Panc1 (cell line): ENCODE measurements at places on chromosomes 2 and 18.

DNA sequence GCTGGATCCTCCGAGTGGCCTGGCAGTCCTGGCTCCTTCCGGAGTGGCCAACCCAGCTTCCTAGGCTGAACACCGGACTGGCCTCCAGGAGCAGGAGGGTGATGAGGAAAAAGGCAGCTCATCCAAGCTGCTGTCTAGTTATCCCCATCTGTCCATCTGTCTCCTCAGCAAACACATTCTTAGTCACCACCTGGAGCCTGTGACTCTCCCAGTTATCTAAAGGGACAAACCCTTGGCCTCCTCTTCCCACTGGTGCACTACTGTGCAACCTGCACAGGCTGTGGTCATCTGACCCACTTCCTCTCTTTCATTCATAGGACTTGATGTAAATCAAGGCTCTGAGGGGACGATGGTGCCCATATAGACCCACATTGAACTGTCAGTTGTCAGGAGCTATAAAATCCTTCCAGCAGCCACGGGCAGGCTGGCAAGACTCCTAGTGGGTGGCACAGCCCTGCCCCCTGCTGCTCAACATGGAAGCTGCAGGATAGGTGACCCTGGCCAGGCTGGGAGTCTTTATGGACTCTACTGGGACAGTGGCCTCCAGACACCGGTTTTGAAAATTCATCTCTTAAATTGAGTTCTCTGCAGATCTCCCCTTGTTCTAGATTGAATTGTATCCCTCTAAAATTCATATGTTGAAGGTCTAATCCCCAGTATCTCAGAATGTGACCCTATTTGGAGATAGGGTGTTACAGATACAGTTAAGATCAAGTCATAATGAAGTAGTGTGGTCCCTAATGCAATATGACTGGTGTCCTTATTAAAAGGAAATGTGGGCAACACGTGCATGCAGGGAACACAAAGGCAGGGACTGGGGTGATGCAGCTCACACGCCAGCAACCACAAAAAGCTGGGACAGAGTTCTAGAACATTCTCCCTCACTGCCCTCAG is 29.3 kb upstream of the DUSP2 start:
- DNase-seq, result peak; percentile 45

- no peak for DNase-seq
These were observed 130.5 kb upstream of the SLC1A4 start for GRCh38 chr2:64858541-64859311.

GRCh38 chr2:35160871-35161270 is 1194.7 kb upstream of the CRIM1 start:
- no peak for DNase-seq

DNA sequence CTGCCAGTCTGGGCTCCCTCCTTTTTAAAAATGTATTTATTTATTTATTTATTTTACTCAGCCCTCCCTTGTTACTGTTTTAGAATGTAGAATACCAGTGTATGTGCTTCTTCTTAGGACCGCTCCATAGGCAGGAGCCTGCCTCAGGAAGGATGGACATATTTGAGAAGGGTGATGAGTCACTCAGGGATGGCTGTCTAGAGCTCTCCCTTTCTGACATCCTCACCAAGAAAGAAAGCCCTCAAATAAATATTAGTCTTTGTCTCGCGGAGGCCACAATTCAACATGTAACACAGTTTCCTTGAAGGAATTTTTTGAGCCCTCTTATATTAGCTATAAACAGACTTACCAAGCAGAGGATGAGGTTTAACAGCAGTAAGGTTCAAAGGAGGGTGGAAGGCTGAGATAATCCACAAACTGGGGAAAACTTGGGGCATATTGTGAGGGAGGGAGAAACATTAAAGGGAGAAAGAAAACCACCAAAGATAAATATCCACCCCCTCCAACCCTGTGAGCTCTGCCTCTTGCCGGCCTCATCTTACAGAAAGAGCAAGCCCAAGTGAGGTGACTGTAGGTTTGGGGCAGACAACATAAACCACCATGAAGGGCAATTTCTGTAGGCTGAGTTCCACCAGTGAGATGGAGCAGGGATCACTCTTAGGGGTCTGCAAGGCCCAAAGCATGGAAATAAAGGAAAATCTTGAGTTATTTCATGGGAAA is 163.4 kb downstream of the LRRTM1 start:
- no peak for DNase-seq

DNA sequence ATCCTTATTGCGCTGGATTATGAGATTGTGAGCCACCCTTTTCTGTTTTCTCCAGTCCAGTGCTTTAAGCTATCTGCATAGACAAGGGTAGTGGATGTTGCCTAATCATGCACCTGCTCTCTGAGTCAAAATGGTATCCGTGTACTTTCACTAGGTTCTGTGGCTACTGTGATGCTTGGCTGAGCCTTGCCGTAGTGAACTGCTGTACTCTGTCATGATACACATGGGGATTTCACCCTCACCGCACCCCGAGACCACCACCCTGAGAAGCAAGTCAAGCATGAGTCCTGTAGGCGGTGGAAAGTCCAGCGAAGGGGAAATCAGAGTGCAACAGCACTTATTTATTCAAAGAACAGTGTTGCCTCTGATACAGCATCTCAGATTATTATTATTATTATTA is 55.0 kb downstream of the ARHGAP25 start:
- no peak for DNase-seq

- no peak for DNase-seq
These were observed at the start of gene IL1RN for GRCh38 chr2:113126845-113127645. Gene IL1RN, plus strand, starts transcription at chr2:113127598. Its CDS starts 27 bp downstream, at chr2:113127625.

GRCh38 chr2:177334940-177335543 is 57.5 kb upstream of the AGPS start:
- DNase-seq, result no peak

GRCh38 chr2:241841181-241842066 is 17.3 kb downstream of the PDCD1 start:
- DNase-seq, result no peak

DNA sequence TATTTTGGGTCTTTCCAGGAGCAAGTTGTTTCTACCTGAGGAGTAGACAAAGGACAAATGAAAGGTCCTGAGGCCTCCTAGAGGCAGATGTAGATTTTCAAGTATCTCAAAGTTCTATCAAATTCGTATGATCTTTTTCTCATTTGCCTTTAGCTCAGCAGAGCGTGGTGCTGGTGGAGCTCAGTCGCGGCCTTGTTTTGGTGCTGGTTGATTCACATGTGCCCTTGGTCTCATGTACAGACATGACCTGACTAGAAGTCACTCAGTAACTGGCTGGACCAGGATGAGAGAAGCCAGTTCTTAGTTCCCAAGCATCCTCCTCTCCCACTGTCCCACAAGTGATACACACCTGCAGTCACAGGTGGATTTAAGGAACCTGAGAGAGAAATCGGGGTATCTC is 264.0 kb downstream of the PRKCE start:
- no peak for DNase-seq

GRCh38 chr2:102321941-102322719 is 10.8 kb downstream of the IL1RL1 start:
- DNase-seq, result no peak

DNA sequence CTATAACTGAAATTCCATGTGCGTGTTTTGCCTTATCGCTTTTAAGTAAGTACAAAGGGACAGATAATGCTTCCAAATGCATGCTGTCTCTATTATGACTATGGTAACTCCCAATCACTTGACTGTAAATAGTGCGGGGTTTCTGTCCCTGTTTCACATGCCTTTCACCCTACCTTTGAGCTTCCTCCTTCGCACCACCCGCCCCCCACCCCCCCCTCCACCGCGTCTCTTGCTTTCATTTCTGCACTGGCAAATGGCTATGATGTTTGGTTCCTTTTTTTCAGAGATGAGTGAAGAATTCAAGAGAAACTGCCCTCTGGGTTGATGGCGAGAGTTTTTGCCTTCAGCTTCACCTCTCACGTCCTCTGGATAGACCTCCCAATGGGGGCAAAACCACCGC is 25.0 kb upstream of the SPP2 start:
- no peak for DNase-seq

DNA sequence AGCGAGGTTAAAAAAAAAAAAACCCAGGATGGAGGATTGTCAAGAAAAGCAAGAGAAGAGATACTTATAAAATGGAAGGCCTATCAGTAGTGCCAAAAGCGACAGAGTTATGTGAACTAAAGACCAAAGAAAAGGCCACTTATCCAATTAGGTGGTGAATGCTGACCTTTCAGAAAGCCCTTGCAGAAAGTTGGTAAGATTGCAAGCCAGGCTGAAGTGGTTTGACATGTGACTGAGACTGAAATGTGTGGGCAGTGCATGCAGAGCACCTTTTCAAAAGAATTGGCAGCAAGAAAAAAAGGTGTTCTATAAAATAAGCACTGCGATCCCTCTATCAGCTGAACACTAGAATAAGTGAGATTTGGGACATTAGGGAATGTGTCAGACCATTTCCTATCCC is 379.4 kb upstream of the FAM98A start:
- DNase-seq, result no peak

DNA sequence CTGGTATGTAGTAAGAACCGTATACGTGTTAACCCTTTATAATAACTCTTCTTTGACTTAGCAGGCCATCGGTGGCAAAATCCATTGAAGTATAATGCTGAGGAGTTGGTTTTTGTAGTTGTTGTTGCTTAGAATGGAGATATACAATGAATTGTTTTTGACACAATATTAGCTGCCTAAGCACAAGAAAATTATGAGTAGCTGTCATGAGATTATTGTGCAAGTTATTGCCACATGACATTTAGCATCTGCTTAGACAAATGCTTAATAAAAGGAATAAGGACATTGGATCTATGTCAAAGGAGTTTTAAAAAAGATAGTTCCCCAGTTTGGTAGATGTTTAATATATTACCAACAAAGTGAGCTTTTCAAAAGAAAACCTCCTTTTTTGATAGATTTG is 59.9 kb downstream of the ABCB11 start:
- no peak for DNase-seq

- DNase-seq, result no peak
These were observed 38.2 kb upstream of the MAL start for GRCh38 chr2:94987074-94988020.

GRCh38 chr2:121185111-121185510 is 99.9 kb downstream of the TFCP2L1 start:
- DNase-seq, result no peak

GRCh38 chr2:134216152-134216829 is 37.6 kb upstream of the MGAT5 start:
- no peak for DNase-seq

GRCh38 chr18:55321265-55322177 is 266.5 kb downstream of the TCF4 start:
- no peak for DNase-seq

DNA sequence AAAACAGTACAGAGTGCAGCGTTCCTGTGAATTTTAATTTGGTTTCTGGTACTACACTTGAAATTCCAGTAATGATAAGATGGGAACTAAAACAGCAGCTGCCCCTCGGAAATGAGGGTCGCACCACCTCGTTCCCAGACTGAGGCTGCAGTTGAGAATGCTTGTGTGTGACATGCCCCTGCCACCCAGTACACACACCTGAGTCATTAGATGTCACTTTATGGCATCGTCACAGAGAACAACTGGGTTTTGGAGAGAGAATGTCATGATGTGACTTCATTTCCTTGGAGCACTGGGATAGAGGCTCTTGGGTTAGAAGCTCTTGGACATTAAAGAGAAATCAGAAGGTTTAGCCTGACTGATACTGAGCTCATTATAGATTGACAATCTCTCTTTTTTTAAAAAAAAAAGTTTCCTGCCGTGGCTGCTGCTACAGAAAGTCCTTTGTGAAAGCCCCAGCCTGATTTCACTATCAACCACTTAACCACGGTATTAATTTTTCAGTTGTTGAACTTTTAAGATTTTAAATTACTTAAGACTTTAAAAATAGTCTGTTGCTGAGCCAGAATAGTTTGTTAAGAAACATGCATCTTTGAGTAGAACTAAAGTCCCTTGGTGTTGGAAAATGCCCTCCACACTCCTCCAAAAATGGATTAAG is 24.5 kb downstream of the BCL2L11 start:
- DNase-seq, result no peak

DNA sequence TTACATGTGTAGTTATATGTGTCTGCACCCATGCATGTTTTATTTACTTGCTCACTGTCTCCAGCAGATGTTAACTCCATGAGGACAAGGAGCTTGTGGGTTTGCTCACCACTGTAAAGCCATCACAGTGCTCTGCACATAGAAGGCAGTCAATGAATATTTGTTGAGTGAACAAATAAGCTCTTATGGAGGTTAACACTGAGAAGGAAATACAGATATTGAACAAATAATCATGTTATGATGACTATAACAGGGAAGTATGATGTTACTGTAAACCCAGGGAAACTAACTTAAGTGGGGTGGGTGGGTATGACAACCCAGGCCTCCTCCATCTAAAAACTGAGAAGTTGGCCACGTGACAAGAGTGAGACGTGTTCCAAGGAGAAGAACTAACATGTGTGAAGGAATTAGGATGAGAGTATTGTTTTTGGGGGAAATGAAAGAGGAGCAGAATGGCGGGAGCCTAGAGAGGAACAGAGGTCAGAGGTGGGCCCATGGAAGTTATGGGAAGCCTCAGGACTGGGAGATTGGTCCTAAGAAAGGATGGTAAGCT is 6.0 kb upstream of the FAM117B start:
- DNase-seq, result no peak

DNA sequence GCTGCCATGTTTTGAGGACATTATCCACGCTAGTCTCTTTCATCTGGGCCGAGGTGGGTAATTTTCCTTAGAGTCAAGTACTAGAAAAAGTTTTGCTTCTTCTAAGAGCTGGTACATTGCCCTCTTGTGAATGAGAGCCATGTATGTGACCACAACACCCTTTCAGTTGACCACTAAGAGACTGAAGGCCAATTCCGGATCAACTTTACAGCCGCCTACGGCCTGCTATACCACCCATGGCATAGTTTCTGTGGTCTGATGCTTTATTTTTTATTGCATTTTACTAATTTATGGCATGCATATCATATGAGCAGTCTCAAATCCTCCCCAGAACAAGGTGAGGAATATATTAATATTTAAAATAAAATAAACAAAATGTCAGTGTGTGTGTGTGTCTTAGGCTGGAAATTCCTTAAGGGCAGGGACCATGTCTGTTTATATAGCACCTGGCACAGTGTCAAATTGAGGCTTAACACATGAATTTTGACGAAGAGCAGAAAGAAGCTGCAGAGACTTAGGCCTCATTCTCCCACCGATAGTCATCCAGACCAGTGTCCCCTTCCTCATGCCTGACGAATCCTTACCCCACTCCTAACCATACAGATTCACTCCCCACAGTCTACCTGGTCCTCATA is 35.4 kb downstream of the PSD4 start:
- DNase-seq, result no peak

GRCh38 chr2:158125756-158126498 is 24.3 kb downstream of the UPP2 start:
- DNase-seq, result no peak

DNA sequence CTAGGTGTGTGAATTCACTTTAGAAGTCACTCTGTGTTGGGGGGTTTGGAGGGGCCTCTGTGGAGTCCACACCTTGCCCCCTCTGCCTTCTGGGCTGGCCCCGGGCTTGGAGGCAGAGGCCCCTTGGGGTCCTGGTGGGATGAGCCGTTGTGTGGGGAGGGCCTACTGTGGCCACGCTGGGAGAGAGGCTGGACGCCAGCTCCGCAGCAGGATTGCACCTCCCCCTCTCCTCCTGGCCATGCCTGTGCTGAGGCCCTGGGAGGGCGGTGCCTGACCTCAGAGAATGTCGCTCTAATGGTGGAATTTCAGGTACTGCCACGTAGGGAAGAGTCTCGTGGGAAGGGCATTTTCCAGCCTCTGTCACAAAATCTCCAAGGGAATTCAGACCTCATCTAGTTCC is 237.0 kb downstream of the ATAD2B start:
- no peak for DNase-seq
